Fibroblast of skin of left biceps (primary cell): ENCODE measurements at places on chromosomes 4 and X.

DNA sequence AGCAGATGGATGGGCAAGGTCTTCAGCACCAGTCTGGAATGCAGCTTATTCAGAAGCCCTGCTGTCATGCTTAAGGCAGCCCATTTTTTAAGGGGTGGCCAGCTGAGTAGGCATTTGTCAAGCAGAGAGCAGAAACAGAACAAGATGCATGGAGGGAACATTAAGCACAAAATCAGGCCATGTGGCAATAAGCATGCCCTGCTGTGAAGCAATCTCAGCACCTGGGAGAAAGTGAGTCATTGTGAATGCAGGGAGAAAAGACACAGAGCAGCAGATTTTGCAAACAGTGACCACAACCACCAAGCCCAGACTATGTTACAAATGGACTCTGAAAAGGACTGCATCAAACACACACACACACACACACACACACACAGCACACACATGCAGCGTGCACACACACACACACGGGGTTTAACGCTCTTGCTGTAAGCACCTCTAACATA is 94.1 kb upstream of the GALNT7 start:
- DNase-seq = peak; percentile 43

GRCh38 chr4:112706840-112707207 is 69.9 kb downstream of the LARP7 start:
- no peak for DNase-seq

DNA sequence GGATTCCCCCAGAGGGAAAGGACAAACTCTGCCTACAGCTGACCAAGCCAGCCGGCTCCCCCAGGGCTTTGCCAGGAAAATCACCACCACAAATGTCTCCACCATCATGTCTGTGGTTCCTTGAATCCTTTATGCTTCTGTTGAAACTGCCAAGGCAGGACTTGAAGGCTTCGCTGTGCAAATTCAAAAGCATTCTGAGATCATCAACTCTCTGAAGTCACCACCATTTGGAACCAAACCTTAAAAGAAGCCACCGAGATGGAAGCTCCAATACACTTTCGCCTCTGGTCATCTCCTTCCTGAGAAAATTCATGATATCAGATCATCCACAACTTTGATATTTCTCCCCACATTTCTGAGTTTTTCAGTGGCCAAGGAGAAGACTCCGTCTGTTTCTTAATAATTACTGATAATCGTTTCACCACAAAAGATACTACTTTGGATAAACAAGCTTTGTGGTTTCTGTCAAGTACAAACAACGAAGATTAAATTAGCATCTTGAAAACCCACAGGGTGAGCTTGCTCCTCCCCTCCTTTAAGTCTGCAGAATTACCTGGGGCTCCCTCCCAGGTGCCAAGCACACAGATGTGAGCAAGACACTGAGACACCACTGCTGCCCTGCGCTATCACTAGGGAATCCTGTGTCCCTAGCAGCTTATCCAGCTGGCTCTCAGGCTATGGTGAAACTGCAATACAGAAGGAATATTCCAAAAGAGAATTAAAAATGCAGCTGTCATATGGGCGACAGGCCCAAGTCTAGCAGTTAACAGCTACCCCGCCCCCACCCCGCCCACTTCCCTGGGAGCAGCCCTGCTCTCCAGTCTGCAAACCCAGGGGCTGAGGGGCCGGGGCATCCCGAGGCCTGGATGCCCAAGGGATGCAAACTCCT is 125.0 kb upstream of the TBL1X start:
- no peak for DNase-seq

- no peak for DNase-seq
These were observed 13.3 kb downstream of the FUNDC1 start for GRCh38 chrX:44529310-44529709.

DNA sequence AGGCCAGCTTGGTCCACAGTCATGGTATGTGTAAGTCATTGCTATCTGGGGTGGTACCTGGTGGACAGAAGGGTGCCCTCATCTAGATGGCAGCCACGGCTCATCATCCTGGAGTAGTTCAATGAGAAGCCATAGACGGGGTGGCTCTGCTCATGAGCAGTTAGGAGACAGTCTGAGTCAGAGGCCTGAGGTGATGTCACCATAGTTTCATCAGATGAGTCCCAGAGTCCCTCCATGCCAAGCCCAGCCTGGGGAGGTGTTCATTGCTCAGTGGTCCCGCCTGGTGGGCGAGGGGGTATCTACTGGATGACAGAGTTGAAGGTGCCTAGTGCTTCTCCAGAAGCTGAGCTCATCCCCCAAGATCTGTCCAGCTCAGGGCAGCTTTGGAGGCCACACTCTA is 49.8 kb downstream of the DLG3 start:
- DNase-seq = no peak

DNA sequence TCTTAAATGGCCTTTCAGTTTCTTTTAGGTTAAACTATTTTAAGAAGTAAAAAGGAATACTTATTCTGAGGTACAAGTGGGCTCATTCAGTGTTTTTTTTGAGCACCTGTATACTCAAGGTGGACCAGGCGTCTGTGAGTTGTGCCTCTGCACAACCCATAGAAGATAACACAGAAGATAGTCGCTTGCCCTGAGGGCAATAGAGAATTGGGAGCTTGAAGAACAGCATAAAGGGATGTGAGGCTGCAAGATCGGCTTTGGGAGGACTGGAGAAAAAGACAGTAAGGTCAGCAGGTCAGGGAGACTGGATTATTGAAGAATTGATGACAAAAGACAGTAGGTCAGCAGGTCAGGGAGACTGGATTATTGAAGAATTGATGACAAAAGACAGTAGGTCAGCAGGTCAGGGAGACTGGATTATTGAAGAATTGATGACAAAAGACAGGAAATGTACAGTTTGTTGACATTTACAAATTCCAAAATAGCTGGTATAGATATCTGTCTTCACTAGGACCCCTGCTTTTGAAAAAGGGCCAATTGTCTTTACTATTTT is 3.1 kb downstream of the CPE start:
- DNase-seq = no peak

GRCh38 chrX:71393919-71394318 is 27.8 kb downstream of the TAF1 start:
- DNase-seq = no peak

GRCh38 chr4:177236886-177237285 is 72.8 kb upstream of the NEIL3 start:
- DNase-seq = no peak

GRCh38 chr4:20408611-20409010 is 156.9 kb downstream of the SLIT2 start:
- no peak for DNase-seq

GRCh38 chr4:163703251-163703650 is 208.8 kb downstream of the TMA16 start:
- no peak for DNase-seq

DNA sequence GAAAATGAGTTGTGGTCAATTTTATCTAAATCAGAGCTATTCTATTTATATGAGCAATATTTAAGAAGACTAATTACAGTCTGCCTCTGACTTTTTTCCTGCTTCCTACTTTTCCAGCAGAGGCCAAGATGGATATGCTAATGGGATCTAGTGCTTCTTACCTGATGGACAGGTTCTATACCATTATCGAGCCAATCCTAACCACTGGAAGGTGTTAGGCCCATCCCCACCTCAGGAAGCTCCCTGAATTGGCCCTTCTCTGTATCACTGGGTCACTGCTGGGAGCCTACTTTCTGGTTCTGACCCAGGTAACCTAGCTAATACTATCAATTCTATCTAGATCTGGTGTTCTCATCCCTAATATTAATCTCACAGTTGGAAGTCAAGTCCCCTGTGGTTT is 577 bp upstream of the YIPF7 start:
- DNase-seq = no peak

DNA sequence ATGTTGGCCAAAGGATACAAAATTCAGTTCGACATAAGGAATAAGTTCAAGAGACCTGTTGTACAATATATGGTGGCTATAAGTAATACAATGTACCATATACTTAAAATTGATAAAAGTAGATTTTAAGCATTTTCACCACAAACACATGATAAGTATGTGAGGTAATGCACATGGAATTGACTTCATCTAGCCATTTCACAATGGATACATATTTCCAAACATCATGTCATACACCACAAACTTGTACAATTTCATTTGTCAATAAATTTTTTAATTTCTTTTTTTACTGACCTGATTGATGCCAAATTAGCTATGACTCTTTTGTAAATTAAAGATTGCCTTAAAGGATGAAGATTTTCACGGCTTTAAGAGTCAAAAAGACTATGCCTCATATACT is 103.1 kb upstream of the VCX2 start:
- no peak for DNase-seq

DNA sequence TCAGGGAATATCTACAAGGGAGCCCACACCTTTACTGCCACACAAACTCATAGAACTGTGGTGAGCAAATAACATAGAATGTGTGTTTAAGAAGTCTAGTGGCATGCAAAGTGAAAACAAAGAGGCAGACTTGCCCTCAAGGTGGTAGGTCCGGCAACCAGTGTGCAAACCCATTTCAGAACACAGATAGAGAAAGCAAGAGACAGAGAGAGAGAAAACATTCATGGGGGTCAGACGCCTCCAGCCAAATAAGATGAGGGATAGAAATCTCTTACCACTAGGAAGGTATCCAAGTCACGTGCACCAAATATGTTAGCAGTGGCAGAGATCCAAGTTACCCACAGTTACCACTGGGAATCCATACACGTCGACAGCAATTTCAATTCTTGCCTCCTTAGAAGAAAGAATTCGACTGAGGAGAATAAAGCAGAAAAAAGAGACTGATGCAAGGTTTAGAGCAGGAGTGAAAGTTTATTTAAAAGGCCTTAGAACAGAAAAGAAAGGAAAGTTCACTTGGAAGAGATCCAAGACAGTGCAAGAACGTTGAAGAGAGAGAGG is 252.8 kb downstream of the NAP1L3 start:
- DNase-seq = no peak

- DNase-seq = no peak
These were observed 55.6 kb downstream of the RTL9 start for GRCh38 chrX:110414273-110414672.

DNA sequence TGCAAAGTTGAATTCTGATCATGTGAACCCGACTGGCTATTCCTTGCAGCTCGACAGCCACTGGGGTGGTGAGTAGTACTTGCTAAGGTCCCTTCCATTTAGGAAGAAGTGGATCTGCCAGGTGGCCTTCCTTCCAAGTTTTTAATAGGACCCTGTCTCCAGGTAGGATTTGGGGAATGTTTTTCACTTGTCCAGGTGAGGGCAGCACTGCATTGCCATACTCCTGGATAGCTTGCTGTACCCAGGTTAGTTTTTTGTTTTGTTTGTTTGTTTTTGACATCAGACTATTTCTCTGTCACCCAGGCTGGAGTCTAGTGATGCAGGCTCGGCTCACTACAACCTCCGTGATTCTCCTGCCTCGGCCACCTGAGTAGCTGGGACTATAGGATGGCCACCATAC is 29.8 kb downstream of the SAGE1 start:
- no peak for DNase-seq

GRCh38 chr4:185721190-185722028 is 90.6 kb downstream of the SORBS2 start:
- DNase-seq = no peak

GRCh38 chrX:57565198-57565597 is 26.6 kb upstream of the ZXDB start:
- DNase-seq = no peak

DNA sequence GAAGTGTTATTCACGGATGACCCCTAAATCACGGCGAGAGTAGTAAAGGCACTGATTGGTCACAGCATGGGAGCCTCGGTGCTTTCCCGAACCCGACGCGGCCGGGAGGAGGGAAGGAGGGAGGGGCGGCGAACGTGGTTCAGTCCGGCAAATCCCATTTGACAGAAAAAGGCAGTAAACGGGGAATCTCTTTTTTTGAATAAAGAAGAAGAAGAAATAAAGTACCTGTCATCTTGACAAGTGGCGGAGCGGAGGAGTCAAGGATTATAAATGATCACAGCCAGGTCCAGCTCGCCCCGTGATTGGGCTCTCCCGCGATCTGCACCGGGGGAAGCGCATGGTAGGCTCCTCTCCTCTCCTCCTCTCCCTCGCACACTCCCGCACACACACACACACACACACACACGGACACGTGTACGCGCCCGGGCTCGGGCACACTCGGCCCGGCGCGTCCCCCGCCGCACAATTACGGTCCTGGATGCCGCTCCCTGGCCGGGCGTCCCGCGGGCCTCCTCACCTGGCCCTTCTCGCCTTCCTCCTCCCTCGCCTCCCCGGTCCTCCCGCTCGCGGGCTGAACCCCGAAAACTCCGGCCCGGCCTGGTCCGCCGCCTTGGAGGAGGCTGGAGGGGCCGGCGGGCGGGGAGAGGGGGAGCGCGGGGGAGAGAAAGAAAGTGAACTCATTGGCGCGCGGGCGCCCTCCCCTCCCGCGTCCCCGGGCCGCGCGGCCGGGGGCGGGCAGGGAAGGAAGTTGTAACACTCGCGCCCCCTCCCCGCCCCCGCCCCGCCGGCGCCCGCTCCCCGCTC is 99.2 kb upstream of the TENM3 start:
- DNase-seq = peak; percentile 78

DNA sequence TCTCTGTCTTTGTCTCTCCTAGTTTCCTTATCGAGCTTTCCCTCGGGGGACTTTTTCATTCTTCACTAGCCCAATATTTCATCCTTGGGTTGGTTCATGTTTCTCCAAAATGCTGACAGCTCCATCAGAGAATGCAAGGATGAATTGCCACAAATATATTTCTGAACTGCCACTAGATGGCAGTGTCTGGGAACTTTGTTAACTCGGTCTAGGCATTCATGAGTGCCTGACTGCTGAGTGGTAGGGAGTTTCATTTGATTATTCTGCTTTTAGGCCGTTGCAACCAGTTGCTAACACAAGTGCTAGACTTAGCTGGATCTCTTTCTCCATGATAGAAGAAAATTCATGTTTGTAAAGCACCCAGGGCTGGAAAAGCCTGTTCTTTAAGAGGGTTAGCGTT is 73.5 kb upstream of the RAP2C start:
- DNase-seq = peak; percentile 10

DNA sequence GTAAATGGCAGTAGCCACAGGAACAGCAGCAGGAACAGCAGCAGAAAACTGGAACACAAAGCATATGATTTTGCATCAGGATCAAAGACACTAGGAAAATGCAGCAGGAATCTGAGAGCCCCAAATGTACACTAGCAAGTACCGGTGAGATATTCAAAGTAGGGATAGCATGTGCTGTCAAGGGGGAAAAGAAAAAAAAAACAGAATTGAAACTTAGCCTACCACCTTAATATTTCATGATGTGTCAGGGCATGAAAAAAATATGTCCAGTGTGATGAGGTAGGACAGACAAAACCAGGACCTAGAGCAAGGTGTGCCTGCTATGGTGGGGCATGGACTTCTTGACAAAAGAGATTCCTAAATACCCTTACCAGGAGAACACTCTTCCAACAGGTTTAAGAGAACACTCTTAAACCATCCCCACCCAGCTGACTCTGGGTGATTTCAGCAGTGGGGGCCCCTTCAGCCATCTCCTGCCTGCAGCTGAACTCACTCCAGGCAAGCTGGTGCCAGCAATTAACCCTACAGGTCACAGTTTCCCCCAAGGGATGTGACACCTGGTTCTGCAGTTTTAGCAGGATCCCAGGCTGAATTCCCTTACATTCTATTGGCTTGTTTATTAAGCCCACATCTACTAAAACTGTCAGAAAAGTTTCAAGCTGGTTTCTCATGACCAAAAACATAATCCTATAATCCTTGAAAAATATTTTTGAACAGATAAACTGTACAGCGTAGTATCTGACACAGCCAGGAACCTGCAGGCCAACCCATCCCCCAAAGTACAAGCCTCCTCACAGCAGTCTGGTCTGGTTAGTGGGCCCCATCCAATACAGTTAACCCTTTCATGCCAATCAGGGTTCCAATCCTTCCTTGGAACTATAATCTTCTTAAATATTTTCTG is 62.9 kb upstream of the FMR1 start:
- no peak for DNase-seq

GRCh38 chr4:54231768-54232688 is 2.9 kb downstream of the PDGFRA start:
- no peak for DNase-seq

- DNase-seq = no peak
These were observed 33.3 kb upstream of the ETNPPL start for GRCh38 chr4:108796173-108796572.
